ENCODE measurements at places on chromosomes 1 and 21.

DNA sequence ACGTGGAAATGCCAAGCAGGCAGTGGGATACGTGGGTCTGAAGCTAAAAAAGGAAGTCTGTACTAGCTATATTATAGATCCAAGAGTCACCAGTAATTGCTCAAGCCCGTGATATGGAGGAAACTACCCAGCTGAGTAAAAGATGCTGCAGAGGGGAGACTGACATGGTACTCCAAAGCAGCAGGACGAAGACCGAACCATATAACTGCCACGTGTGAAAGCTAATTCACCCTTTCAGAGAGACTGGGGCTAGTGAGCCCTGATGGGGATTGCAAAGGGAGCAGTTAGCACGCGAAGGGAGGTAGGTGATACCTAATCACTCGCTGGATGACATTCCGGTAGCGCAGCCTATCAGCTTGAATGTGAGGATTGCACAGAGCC, 316 bp downstream of the AP4B1 start:
- DNase-seq, result peak; percentile 65

DNA sequence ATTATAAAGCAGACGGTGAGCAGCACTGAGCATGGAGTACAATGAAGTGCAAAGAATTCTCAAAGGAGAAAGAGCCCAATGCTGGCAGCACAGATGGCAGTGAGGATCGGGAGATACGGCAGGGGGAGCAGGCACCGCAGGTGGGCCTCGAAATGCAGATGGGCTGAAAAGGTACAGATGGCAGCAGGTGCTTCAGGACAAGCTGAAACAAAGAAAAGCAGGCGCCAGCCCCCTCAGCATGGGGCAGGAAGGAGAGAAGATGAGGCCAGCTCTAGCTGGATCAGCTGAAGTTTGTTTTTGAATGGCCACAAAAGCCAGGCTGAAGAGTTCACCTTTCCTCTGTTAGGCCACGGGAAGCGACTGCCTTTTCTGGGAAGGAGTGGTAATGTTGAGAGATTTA, 7.7 kb downstream of the CFAP298 start:
- no peak for DNase-seq

DNA sequence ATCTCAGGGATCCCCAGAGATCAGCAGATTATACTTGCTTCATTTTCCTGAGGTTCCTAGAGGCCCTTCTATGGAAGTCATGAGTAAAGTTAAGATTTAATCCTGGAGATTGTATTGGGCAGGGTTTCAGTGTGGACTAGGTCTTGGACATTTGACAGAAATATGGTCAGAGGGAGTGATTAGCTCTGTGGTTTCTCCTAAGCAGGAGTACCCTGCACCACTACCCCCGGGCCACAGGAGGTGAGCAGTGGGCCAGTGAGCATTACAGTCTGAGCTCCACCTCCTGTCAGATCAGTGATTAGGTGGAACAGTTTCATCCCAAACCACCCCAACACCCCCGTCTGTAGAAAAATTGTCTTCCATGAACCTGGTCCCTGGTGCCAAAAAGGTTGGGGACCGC, 43.2 kb downstream of the PHACTR4 start:
- DNase-seq, result no peak

DNA sequence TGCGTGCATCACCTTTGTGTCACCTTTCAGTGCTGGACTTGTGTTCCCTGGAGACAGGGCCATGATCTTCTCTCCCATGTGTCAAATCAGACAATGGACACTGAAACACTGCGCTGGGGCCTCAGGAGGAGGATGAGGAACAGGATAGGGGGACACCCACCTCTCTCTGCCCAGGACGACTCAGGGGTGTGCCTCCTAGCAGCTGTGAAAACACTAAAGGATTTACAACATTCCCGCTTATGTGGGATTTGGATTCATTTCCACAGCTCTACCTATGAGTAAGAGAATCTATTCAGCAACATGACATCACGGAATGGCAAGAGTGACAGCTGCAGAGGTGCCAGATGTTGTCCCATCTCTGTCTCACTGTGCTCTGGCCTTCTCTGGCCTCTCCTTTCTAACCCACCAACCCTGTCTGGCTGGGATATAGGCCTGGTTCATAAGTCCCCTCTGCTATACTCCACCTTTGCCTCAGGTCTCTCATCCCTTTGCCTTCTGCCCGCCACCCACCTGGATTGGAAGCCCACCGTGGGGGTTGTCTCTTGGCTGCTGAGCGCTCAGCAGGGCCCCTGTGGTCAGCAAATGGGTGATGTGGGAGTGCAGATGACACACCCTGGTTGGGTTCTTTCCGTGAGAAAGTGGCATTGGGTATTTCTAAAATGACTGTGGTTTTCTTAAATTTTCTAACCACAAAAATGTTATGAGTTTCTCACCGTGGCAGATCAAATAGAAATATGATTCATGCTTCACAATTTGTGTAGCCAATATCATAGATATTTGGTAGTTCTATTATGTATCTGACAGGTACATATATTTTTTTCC, 47.1 kb upstream of the TLR5 start:
- peak; percentile 95 for DNase-seq

DNA sequence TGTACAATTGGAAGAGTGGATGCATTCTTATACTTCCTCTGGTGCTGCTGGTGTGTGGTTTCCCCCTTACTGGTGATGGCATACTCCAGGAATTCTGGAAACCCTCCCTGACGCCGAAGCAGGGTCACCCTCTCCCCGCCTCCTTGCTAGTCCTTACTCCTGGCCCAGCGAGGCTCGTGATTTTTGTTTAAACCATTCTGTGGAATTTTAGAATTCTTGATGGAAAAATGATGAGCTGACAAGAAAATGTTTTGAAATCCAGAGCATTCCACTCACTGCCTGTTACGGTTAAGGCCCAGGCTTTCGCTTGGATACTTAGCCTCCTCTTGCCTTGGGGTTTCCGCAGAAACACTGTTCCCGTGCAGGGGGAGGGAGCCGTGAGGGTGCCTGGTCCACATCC, 41.1 kb downstream of the IL6R start:
- no peak for DNase-seq

DNA sequence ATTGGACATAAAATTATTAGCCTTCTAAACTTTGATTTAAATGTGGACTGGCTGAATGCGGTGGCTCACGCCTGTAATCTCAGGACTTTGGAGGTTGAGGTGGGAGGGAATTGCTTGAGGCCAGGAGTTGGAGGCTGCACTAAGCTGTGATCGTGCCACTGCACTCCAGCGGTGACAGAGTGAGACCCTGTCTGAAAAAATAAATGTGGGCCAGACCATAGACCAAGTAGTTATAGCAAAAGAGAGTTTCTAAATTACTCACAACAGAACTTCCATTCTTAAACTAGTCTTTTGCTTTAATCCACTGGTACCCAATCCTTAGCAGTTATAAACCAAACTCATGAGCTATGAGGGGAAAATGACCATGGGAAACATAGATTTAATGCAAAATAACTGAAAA, 35.2 kb downstream of the RAP1A start:
- DNase-seq, result no peak

GRCh38 chr1:39826583-39826982, 37.9 kb upstream of the BMP8B start:
- no peak for DNase-seq

DNA sequence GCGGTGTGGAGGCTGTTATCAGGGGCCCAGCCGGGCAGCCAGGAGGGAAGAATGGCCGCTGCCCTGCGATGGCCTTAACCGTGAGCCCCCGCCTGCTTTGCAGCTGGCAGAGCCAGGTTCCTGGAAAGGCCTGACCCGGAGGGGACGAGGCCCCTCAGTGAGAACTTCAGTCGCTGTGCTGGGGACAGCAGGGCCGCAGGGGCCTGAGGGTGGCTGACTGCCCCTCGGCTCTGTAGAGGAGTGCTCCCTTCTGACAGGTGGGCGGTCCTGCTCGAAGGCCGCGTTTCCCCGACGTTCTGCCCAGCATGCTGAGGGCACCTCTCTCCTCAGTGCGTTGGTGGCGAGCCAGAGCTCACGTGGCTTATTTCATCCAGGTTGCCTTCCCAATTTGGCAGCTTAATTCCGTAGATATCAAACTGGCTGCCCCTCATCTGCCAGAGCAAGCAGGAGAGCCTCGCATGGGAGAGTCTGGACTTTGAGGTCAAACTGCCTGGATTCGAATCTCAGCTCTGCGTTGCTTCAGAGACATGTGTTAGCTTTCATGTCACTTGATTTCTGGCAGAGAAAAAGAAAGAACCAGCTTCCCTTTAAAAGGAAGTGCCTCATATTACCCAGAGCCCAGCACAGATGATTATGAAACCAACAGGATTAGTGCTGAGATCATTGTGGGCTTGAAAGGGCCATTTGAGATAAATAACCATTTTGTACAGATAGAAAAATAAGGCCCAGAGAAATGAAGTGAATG, 239.8 kb downstream of the SDCCAG8 start:
- no peak for DNase-seq

DNA sequence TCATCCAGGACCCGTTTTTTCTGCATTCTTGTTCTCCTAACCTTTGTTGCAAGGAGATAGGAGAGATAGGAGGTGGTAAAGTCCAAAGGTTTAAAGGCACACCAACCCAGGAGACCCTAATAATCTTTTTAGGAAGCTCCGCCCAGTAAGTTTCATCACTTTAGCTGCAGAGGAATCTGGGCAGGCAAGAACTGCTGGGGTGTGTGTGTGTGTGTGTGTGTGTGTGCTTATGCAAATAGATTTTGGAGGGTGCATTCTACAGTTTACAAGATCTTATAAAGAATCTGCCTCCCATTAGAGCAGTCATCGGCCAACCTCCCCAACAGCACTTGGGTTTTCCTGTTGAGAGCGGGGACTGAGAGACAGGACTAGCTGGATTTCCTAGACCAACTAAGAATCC, 3.9 kb upstream of the IL10 start:
- no peak for DNase-seq

GRCh38 chr1:196516373-196516772, 91.9 kb downstream of the KCNT2 start:
- DNase-seq, result no peak

GRCh38 chr1:111739925-111740765, 950 bp upstream of the INKA2 start:
- DNase-seq, result peak; percentile 72

- DNase-seq, result no peak
Measured at GRCh38 chr1:110643879-110644472, 30.8 kb downstream of the KCNA3 start.

DNA sequence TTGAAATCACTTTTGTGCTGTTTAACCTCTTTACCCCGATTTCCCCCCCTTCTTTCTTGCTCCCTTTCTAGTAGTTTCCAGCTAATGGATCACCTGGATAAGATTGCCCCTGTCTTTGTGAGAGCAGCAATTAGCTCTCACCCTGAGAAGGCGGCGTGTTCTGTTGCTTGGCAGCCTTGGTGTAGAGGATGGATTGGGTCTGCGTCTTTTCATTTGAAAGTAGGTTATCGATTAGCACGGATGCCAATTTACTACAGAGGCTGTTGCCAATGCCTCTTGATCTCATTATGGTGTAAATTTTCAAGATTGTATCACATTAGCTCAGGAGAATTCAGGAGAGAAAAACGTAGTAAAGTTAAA, 26.4 kb downstream of the KIF26B start:
- no peak for DNase-seq

GRCh38 chr1:173581383-173582079, 21.3 kb downstream of the SLC9C2 start:
- no peak for DNase-seq

DNA sequence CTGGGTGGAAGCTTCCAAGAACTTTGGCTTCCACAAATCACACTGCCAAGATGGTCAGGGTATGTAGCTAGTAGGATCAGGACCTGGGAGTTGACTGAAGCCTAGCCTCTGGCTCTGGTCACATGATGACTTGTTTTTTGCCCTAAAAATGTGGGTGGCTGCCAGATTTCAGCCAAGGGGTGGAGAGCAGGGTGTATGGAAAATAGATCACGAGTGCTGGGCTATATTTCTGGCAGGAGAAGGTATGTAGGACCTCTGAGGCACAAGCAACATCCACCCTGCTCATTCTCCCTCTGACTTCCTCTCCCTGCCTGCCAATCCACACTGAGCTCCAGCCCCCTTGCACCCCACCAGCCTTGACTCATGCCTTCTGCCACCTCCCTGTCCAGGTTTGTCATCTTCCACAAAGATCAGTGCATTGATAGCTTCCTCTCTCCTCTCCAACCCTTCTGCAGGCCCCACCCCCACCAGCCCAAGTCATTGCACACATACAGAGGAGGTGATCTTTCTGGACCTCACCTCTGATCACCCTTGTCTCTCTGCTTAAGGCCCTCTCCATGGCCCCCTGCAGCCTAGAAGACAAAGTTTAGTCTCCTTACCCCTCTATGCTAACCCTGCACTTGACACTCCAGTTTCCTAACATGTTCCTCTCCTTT, 8.3 kb upstream of the CYP4B1 start:
- DNase-seq, result no peak

- no peak for DNase-seq
Measured at GRCh38 chr1:54809496-54810074, 8.5 kb upstream of the TTC22 start.

DNA sequence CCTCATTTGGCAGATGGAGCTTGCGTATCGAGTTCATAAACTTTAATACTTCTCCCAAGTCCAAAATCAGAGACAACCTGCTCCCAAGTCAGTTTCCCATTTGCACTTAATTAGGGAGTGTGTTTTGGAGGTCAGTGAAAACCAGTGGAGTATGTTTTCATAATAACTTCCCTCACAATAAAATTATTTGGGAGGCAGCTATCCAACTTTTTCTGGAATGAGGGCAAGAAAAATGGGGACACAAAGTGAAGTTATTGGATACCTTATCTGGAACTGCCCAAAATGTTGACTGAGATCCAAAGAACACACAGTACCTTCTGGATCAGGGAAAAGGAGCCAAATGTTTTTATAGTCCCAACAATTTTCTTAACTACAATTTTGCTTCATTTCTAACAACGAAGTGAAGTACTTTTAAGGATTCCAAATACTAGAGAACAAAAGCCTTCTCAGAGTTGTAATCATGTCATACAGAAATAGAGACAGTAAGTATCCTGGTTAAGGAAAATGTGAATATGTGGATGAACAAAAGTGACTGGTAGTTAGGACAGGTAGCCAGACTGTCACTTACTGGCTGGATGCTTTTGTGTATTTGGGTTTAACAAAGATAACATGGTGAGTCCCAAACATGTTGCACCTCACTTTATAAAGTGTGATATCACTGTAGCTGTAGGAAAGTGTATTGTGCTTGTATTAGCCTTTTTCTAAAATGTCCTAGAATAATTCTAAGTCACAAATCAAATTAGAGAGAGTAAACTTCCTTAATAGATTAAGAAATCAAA, 325.0 kb downstream of the HLX start:
- DNase-seq, result no peak

All from SW480 (cell line).